Iris pigment epithelial cell (primary cell): ENCODE measurements at places on chromosomes 6 and 20.
A peak's percentile ranks its signal among the peaks of the same experiment; 100 is the strongest.

GRCh38 chr20:43462660-43463526, 5.2 kb downstream of the SRSF6 start:
- no peak for DNase-seq

- DNase-seq, result no peak
Measured at GRCh38 chr6:166465003-166465399, 82.3 kb upstream of the MPC1 start.

- DNase-seq, result no peak
Measured at GRCh38 chr6:30075790-30076732, 492 bp upstream of the RNF39 start.

DNA sequence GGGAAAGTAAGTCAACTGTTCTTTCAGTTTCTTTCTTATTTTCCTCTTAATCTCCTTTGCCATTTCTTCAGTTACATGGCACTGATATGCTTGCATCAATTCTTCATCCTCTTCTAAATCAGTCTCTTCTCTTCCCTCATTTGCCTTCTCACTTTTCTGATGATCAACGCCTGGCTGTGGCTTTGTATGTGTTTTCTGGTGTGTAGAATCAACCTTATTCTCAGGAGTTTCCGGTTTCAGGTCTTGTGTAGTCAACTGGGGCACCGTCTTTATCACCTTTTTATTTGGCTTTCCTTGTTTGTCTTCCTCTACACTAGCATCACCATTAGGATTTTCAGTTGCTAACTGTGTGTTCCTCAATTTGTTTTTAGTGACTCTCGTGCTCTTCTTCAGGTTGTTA, 31.6 kb downstream of the AHI1 start:
- DNase-seq, result no peak

- no peak for DNase-seq
Measured at GRCh38 chr6:136772685-136773472, 19.4 kb downstream of the MAP3K5 start.

DNA sequence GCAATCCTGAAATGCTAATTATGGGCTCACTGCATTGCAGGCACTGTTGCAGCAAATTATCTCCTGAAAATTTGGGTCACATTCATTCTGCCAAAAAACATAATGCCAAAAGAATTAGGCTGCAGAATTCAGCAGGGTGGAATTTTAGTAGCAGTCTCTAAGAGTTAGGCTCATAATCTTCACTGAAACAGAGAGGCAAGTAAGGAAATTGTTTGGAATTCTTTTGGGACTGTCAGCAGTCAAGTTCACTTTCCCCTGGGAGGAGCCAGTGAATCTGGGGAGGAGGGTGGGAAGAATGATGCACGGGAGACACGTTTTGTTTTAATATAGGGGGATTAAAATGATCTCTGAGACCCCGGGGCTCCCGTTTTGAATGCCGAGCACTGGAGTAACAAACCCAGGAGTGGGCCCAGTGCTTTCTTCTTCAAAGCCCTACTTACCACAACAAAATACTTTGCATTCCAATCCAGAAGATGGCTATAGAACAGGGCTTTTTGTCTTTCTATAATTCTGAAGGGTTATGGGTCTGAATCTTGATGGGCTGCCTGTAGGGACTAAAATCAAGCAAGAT, 44.7 kb downstream of the SOBP start:
- peak; percentile 5 for DNase-seq

DNA sequence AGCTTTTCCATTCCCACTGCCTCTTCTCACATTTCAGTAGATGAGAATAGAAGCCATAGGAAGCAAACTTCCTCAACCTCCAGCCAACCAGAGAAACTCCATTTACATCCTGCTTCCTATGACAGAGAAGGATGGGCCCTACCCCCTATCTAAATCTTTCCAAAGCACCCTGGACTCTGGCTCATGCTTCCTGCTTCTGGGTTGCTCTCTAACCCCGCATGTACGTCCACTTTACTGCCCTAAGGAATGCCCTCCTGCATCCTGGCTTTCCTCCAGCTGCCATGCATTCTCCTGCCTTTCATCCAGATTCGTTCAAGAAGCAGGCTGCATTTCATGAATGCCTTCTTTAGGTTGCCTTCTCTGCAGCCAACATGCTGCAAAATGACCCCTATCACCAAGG, 91.9 kb downstream of the FAM217A start:
- DNase-seq, result peak; percentile 37

DNA sequence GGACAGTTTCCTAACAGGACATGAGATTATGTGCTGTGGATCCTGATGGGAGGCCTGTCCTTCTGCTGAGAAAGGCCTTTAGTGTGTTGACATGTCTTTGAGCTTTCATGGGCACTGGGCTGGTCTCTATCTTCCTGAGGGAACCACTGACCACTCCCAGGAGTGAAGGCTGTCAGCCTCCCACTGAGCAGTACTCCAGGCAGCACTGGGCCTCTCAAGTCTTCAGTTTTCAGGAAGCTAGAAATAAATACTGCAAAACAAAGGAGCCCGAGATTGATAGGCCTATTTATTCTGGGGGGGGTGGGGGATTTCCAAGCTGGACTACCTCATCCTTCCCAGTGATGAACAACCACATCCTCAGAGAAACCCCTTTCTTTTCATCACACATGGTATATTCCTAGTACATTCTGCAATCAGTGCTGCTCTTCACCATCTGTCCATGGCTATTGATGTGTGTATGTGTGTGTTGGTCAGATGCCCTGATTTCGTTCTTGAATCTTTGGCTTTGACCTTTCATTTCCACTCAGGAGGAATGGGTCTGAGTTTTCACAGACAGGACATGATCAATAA, 180.9 kb upstream of the SPTLC3 start:
- DNase-seq, result no peak

GRCh38 chr20:59040667-59041066, 1.9 kb downstream of the PRELID3B start:
- DNase-seq, result no peak

GRCh38 chr20:49424536-49424935, 57.9 kb downstream of the KCNB1 start:
- no peak for DNase-seq

- DNase-seq, result no peak
Measured at GRCh38 chr6:43772681-43773049, 2.7 kb downstream of the VEGFA start.
